Stimulated activated CD4-positive, alpha-beta T cell treated with anti-CD3 and anti-CD28 coated beads, Interleukin-2, amount 100 ng/mL, for 24 hours (primary cell): ENCODE measurements at places on chromosomes 7 and 10.

DNA sequence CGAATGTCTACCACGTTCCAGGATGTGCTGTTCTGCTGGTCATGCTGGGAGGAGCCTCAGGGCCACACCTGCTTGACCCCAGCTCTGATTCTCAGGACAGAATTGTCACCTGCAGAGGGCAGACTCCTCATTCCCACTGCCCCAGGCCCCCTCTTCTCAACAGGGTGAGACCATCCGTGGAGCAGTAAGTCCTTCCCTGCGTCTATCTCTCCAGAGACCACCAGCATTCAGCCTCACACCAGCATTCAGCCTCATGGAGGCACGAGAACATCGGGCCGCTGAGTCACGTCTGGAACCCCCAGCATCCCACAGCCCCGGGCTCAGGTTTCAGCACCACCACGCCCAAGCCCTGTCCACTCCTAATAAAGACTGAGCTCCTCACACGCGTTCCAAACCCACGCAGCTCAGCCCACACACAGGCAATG is 273.4 kb downstream of the DIP2C start:
- no peak for DNase-seq

DNA sequence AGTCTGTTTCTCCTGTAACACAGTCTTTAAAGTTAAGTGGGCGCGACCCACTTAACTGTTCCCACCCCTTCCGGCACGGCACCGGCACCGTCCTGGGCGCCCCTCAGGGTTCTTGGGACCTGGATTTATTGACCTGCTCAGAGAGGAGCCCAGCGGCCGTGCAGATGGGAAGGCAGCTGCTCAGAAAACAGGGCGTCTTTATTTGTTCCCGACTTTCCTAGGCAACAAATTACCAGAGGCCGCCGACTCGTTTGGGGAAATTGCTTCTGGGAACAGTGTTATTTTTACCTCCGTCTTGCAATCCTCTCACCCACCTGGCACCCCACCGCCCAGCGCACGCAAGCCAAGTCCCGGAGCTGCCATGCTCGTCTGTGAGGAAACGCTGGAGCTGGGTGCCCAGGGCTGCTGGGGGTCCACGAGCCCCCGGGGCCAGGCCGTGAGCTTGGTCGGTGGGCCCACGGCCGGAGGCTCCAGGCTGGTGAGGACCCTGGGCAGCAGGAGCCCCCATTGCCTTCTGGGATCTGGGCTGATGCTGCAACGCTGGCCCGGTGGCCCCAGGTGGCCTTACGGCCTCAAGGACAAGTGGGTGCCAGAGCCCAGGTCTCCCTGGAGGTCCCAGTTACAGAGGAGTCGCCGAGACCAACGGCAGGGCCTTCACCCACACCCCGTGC is 14.9 kb upstream of the ADGRA1 start:
- DNase-seq: no peak

- DNase-seq: no peak
Measured at GRCh38 chr7:116630932-116631671, 40.9 kb upstream of the MET start.

DNA sequence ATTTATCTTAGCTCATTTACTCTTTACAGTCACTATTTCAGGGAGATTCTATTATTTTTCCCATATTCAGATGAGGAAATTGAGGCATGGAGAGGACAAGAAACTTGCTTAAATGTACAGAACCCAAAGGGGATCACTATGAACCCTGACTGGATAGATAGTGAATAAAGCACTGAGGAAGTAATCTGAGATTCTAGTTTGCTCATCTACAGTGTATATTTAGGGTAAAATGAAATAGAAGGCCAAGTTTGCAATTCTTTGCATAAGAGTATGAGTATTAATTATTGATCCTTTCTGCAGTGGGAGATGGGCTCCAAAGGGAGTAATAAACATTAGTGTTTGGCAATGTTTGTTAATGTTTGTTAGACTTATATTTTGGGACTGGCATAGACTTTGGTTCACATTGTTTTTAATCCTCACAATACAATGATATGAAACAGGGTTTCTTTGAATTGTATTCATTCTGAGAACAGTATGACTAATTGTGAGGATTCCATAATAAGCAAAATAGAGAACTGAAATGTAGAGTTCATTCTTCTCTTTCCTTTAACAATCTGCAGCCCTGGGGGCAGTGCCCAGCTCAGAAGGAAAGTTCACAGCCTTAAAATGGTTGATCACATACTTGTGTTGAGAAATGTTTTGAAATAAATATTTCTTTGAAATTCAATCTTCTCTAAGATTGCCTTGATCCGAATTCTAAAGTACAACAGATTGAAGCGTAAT is 131.0 kb upstream of the ZNF804B start:
- DNase-seq: no peak

DNA sequence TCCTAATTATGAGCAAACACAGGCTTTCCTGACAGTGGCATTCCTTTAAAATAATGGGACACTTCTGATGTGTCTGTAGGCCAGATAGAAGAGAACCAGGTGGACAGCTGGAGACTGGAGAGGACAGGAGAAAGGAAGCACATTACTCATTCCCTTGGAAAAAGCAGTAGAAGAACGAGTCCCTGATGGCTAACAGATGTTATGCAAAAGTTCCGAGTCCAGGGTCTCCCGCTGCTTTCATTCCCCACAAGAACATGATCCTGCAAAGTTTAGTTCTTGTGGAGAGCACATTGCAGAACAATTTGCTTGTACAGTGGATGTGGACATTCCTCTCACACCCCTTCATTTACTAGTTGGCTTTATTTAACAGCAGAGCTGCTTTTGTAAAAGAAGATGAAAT is 137.6 kb downstream of the GPAM start:
- no peak for DNase-seq

- DNase-seq: no peak
Measured at GRCh38 chr10:16184096-16184597, 252.7 kb upstream of the PTER start.
